ENCODE measurements at places on chromosomes 6 and 20.

DNA sequence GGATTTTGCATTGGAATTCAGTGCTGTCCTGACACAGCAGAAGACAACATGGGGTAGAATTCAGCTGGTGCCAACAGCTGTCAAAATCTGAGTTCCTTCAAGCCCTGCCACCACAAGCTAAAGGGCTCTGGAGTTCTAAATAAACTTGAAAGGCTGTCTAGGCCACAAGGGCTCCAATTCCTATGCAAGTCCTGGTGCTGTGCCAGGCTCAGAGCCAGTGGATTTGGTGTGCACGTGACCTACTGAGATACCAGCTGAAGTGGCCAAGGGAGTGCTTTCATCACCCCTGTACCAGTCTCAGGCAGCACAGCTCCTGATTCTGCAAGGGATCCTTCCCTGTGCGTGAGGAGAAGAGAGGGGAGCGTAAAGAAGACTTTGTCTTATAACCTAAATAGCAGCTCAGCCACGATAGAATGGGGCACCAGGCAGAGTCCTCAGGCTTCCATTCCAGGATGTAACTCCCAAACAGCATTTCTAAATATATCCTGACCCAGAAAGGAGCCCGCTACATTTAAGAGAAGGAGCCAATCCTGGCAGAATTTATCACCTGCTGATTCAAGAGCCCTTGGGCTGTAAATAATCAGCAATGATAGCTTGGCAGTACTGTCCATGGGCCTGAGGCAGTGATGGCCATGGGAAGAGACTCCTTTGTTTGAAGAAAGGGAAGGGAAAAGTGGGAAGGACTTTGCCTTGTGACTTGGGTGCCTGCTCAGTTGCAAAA is 881.2 kb upstream of the EPHA7 start:
- no peak for DNase-seq

- DNase-seq = no peak
These were observed 13.9 kb upstream of the KLHL31 start for GRCh38 chr6:53679446-53679933.

DNA sequence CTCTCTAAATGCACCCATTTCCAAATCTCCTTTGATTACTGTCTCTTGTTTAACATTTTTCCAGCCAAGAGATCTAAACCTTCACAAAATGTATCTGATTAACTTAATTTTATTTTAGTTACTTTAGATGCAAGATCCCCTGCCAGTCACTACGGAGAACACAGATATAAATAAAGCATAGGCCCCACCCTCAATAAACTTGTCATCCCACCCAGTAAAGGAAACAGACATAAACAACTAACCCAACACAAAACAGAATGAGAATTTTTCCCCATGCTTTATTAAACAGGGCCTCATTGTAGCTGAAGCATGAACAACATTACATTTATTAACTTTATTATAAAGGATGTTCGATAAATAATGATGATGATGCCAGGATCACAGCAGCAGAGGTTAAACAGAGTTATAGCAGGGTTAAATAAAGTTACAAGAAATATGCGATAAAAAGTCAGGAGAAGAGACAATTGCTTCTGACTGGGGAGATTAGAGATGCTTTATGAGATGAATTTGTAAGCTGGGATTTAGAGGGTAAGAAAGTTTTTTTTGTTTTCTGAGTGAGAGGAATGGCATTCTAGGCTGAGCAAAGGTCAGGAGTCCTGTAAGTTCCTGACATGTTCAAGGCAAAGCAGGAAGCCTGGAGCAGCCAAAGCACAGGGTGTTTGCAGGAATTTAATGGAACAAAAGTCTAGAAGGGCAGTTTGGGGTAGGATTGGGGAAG is 41.1 kb downstream of the TFAP2A start:
- no peak for DNase-seq

GRCh38 chr6:83192456-83192855 is 609 bp downstream of the PGM3 start:
- DNase-seq = no peak

DNA sequence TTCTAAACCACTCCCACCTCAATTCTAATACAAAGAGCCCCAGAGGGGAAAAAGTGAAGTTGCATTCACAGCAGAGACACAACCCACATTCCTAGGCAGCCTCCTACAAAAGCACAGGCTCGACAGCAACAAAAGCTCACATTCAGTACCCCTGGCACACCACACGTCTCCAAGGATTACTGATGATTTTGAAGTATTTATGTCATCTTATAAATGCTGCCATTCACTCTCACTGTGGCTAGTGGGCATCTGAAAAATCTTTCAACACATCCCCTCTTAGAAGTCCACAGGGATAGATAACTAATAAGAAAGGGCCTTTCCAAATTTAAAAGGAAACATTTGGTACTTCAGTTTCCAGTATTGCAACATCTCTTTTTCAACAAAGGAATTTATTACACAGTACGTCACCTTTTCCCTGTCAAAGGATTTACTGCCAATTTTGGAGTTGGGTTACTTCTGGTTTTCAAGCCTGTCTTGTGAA is 146.7 kb downstream of the TASP1 start:
- DNase-seq = no peak

DNA sequence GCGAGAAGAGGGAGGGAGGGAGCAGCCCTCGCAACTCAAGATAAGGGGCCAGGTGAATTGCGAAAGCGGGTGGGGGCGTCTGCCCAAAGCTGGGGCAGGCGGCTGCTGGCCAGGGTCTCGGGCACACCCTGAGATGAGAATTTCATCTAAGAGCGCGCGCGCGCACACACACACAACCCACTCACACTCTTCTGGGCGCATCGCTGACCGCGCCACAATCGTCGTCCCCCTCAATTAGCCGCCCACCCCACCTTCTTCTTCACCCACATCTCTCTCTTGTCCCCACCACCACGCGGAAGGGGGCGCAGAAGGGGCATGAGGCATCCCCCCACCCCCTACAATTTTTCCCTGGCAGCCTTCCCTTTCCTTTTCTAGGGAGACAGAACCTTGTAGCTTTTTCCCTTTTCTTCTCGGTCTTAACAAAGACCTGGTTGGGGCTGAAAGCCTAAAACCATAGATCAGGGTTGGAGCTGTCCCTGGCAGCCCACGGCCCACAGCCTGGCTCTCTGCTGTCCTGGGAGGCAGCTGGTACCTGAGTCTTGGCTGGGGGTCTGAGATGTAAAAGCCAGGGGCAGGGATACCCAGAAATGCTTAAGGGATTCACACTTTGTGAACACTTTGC is 737 bp upstream of the PTPRT start:
- no peak for DNase-seq

DNA sequence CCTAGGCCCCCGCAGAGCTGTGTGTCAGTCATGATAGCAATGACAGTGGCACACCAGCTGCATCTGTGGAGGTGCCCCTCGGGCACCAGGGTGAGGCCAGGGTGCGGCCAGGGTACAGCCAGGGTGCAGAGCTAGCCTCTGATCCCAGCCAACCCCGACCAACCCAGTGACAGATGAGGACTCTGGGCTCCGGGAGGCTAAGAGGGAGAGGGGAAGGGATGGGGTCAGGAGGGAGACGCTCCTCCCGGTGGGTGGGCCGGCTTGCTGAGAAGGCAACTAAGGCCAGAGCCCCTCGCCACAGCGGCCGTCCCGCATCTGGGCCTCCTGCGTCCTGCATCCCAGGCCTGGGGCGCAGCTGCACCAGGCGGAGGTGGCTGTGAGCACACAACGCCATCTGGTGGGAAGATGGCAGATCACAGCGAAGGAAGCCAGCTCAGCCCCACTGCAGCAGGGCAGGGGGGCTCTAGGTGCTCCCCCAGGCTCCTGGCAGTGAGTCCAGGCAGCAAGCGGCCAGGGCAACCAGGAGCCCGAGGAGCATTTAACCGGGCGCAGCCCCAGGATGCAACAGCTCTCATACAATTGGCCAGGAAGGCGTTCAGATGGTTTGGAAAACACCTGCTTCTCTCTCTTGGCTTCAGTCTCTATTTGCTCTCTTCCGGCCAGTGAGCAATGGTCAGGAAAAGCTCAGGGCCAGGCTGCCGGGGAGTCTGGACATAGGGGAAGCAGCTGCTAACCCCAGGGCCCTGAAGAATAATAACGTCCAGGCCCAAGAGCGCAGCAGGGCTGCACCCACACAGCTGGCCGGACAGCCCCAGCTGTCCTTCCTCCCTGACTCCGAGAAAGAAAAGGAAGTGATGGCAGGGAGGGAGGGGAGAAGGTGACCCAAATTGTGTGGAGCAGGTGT is 169.4 kb downstream of the TAF4 start:
- DNase-seq = peak; percentile 9

- DNase-seq = no peak
These were observed 95.8 kb downstream of the ARMC2 start for GRCh38 chr6:108944071-108944470.

GRCh38 chr6:144666781-144667180 is 381.6 kb downstream of the UTRN start:
- DNase-seq = no peak

- DNase-seq = no peak
These were observed 121.4 kb upstream of the NAA20 start for GRCh38 chr20:19895761-19896160.

DNA sequence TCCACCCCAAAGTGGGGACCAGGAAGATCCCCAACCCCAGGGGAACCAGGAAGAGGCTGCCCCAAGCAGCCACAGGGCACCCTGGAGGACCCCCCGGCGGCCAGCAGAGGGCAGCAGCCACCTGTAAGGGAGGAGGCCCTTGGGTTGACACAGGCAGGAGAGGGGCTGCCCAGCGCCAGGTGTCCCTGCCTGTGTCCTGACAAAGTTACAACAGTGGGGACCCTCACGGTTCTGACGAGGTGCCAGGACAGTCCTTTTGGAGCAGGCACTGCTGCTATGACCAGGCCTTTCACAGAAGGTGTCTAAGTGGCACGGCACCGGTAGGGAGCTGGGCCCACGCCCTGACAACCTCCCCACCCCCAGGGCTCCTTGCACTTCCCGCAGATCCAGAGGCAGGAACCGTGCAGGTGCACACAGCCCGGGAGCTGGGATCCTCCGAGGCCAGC is 176.7 kb downstream of the BMP7 start:
- DNase-seq = peak; percentile 66

GRCh38 chr20:57666106-57666833 is 43.5 kb downstream of the PMEPA1 start:
- no peak for DNase-seq

DNA sequence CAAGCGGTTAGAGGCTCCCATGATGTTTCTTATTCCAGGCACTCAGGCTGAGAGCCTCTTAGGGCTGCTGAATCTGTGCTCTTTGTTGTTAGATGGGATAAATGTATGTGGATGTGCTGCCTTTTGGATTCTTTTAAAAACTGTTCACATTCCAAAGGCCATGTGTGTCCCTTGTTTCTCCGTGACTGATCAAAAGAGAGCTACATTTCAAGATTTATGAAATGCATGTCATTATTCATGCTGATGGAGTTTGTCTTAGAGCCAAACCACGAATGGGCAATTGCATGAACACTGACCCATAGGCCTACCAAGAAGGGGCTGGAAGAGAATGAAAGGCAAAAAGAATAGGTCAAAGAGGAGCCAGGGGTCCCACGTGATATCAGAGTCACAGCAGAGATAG is 104.9 kb upstream of the TSHZ2 start:
- DNase-seq = no peak

- DNase-seq = no peak
These were observed 55.4 kb upstream of the BMP2 start for GRCh38 chr20:6711951-6712649.

DNA sequence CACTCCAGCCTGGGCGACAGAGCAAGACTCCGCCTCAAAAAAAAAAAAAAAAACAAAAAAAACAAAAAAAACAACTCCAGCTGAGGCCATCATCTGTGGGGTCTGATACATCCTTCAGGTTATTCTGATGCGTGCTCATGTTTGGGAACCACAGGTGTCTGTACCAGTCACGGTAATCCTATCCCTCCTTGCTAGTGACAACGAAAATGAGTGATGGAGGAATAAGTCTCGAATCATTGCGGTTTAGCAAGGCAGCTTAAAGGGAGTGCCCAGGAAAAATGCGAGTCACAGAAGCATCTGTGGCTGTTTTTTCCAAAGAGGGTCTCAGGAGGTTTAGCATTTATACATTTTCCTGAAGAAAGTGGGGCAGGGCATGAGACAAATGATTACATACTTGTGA is 48.8 kb downstream of the MCUR1 start:
- DNase-seq = no peak

- DNase-seq = no peak
These were observed 9.9 kb upstream of the RFPL4B start for GRCh38 chr6:112337209-112337638.

- DNase-seq = no peak
These were observed 6.0 kb downstream of the CCN5 start for GRCh38 chr20:44720997-44721784.

DNA sequence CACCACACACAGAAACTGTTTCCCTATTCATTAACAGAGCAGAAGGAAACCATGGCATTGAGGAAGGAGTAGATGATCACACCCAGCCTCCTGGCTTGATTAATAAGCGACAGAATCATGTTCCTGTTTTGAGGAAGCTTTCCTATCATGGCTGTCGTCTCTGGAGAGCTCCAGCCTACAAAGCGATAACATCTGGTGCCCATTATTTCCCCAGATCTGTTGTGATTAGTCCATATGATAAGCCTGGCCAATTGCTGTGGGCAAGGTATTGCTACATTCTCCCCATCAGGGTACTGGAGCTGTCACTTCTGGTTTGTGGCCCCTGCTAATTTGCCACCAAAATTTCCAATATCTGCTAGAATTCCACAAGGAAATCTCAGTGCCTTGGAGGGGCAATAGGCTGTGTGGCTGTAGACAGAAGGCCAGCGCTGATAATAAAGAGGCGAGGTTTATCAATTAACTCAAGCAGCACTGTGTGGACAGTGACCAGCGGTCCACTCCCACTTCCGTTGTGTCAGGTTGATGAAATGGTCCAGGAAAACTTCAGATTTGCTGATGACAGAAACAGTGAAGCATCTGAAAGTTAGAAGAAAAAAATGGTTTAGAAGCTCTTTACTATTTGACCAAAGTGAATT is 66.4 kb downstream of the OLIG3 start:
- DNase-seq = no peak

- DNase-seq = peak; percentile 38
These were observed 49.1 kb downstream of the UTRN start for GRCh38 chr6:144334150-144334708.

- DNase-seq = no peak
These were observed 86.4 kb downstream of the LY86 start for GRCh38 chr6:6674872-6675271.

- no peak for DNase-seq
These were observed 28.7 kb downstream of the RNF144B start for GRCh38 chr6:18415671-18416340.

DNA sequence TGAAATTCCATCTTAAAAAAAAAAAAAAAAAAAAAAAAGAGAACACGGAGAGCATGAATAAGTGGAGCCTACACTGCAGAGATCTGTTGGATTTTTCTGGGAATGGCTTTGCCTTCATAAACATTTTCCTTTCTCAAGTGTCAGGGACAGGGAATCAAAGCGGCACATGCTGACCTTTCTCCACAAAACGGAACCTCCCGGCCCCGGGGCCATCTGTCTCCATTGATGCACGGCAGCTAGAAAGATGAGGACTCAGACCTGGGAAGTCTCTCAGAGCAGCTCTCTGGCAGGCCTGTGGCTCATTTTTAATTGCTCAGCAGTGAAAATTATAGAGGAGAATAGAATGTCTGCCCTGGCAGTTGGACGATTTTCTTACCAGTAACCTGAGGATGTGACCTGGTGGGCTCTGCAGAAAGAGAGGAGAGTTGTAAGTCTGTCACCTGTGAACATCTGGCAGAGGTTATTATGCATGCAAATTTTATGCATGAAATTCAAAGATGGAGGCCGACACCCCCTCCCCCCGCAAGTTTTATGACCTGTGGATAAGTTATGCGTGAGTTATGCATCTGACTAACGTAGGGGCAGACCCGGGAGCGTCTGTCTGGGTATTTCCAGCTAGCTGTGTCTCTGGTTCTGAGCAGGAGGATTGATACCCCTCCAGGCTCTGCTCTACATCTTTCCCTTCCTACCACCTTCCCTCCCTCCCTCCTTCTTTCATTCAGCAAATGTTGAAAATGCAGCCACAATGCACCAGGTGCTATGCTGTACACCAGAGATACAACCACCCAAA is 352.5 kb downstream of the CDH26 start:
- DNase-seq = no peak

Data from stimulated activated CD8-positive, alpha-beta memory T cell treated with anti-CD3 and anti-CD28 coated beads, Interleukin-2, amount 100 ng/mL, for 48 hours (primary cell).